Iris pigment epithelial cell (primary cell): ENCODE measurements at places on chromosomes 2 and 18.
A peak's percentile ranks its signal among the peaks of the same experiment; 100 is the strongest.

GRCh38 chr18:32049393-32050171, 31.0 kb downstream of the RNF125 start:
- no peak for DNase-seq

GRCh38 chr2:233976690-233977294, 59.6 kb downstream of the TRPM8 start:
- peak; percentile 69 for DNase-seq

DNA sequence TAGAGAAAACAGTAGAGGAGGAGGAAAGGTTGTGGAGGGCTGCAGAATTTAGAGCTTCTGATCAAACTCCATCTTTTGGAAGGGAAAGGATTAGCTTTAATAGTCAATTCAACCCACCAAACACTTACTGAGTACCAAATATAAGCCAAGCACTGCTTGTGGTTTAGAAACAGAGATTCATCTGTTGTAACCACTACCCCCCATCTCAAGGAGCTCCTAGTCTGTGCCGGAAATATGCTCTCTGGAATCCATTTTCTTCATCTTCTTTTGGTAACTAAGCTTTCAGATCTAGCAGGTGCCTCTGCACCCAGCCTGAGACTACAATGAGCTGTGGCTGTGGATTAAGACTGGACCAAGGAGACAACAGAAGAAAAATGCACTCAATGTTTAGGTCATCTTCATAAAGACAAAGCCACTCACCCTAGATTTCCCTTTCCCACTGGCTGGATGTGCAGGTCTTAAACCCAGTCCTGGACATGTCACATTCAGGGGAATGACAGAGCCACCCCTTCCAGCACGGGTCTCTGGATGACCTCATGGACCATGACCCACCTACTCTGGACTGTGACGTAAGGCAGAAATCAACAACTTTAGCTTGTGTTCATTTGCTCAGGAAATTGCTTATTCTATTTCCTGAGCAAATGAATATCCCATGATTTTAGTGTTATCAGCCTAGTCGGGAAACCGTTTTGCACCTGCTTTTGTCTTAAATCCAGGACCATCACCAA, 52.9 kb downstream of the EPB41L3 start:
- no peak for DNase-seq

GRCh38 chr2:159054985-159055384, 86.5 kb downstream of the TANC1 start:
- DNase-seq = no peak

DNA sequence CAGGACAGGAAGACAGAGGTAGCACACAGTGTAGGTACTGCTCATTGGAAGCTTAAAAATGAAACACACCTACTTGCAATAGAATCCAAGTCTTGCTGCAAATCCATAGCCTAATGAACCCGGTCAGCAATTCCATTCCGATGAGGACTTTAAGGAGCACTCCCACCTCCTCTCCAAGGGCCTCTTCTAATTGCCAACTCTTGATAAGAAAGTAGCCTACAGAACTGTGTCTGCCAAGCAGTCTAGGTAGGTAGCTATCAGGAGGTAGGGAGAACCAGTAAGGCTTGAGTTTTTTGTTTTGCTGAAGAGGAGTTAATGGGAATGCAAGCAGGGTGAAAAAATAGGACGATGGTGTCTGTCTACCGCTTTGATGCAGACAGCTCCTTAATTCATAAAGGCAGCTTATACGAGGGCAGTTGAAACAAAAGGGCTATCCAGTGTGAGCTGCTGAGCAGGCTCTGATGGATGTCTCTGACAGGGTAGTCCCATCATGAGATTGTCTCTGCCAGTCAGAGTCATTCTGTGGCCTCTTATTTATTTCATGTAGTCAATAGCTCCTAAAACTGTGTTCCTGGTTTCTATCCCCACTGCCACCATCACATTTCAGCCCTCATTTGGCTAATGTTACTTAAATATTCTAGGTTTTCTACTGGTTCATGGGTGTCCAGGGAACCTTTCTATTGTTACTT, 155.6 kb upstream of the DNMT3A start:
- no peak for DNase-seq

- DNase-seq = no peak
Observed at GRCh38 chr2:196468394-196468793, 171.1 kb upstream of the CCDC150 start.

- DNase-seq = no peak
Observed at GRCh38 chr2:228590681-228591080, 409.2 kb upstream of the SPHKAP start.

- peak; percentile 32 for DNase-seq
Observed at GRCh38 chr2:67322353-67323001, 74.7 kb upstream of the ETAA1 start.

DNA sequence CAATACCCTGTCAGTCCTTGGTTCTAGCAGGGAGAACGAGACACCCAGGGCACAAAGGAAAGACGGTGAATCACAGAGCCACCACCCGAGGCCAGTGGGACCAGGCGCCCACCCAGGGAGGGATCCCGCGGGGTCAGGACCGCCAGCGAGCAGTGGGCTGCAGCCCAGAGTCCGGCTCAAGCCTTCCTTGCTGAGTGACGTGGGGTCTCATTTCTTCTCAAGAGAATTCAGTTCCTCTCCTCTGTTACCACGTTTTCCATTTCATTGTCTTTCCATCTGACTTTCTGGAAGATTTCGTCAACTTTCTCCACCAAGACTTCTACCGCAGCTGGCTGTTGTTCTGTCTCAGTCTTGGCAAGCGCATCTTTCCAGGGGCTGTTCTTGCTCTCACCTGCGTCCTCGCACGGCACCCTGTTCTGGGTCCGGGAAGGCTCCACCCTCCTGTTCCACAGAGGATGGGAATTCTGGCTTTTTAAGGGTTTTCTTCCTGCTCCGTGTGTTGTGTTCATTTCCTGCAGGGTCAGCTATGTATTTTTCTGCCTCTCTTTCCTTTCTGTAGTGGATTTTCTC, 248.6 kb downstream of the NDUFA10 start:
- DNase-seq = no peak

- no peak for DNase-seq
Observed at GRCh38 chr2:75553935-75554531, 6.7 kb downstream of the EVA1A start.

GRCh38 chr2:233553366-233553765, 13.2 kb downstream of the USP40 start:
- DNase-seq = peak; percentile 60

GRCh38 chr2:196546151-196546919, 93.2 kb upstream of the CCDC150 start:
- no peak for DNase-seq

GRCh38 chr2:59249441-59250306, 1008.5 kb upstream of the FANCL start:
- DNase-seq = peak; percentile 15

DNA sequence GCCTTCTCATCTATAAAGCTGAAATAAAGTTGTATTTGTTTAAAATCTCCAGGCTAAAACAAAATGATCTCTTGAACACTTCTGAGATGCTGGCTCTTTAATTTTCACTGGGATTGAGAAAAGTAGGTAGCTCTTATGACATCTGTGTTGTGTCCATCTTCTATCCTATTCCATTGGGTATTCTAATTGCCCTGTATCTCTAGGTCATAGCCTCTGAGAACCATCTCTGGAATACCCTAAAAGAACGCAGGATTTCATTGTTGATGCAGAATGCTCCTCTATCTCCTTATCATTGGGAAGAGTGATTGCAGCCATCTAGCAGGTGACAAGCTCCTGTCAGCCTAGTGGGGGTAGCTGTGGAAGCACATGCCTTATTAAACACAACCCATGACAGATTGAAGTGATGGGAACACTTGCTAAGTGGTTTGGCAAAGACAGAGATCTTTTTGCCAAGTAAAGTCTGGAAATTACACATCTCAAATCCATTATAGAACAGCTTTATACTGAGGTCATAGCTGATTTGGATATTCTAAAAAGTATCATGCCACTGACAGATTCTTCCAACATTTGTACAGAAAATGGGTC, 178.2 kb downstream of the TDRD15 start:
- no peak for DNase-seq

GRCh38 chr2:101855776-101856175, 136.0 kb upstream of the IL1R2 start:
- DNase-seq = no peak

- no peak for DNase-seq
Observed at GRCh38 chr2:171146633-171147032, 14.1 kb downstream of the TLK1 start.

DNA sequence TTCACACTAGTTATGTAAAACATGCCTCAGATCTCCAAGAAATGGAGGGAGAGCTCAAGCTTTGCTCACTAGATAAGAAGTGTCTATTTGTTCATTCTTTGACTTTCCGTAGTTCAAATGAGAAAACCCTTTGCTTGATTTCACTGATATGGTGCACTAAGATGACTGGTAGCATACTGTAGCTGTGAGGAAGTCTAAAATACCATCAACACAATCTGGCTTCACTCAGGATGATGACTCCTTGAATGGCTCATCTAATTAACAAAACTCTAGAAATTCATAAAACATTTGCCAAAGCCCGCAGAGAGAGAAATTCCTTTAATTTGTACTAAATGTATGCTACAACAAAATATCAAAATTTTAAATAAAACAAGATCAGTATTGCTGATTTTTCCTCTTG, 152.8 kb upstream of the STK17B start:
- DNase-seq = peak; percentile 26

- peak; percentile 68 for DNase-seq
Observed at GRCh38 chr2:31812051-31812798, 198.6 kb downstream of the MEMO1 start.
